ENCODE measurements at places on chromosomes 16 and 17. TPM values are rescaled to one million over a fixed set of nuclear protein-coding genes. Genes with fewer than 3 reads are reported as not detected.

GRCh38 chr16:55930036-55930435 lies 54.9 kb upstream of the CES5A start:
- no peak overlapping the region for H3K27ac ChIP-seq
- no peak for DNase-seq
- H3K36me3 ChIP-seq = no peaks in the 10 kb centered on the region
- no peaks in the 10 kb centered on the region for H3K4me1 ChIP-seq

- peaks cover 4% of the 10 kb centered on the region for H3K27me3 ChIP-seq
- no peak overlapping the region for H3K4me3 ChIP-seq
- H3K36me3 ChIP-seq = no peaks in the 10 kb centered on the region
- no peak overlapping the region for H3K27ac ChIP-seq
These were observed 77.7 kb upstream of the EEF2KMT start for GRCh38 chr16:5175266-5175665.

DNA sequence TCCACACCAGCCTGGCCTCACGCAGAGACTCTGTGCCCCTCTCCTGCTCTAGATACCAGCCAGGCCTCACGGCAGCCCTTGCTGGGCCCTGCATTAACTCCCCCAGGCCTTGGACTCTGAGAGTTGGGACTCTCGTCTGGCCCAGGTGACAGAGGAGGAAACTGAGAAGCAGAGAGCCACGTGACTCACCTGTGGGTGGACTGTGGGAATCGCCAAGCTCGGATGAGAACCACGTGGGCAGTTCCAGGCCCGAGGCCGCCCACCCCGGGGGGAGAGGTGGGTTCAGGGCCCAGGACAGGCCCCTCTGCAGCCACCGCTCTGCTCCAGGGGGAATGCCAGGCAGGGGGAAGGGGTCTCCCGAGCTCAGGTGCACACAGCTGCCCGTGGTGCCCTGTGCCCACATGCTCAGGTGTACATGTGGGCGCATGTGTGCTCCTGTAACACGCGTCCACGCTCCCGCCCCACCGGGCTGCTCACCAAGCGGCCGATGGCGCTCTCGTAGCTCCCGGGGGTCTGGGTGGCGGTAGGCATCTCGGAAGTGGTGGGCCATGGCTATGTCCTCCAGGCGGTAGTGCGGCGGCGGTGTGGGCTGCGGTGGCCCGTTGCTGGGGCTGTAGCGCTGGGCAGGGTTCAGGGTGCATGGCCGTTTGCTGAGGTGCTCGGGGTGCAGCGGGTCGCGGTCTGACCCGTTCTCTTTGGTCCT lies 18.3 kb upstream of the PABPN1L start:
- no peaks in the 10 kb centered on the region for H3K27me3 ChIP-seq
- H3K36me3 ChIP-seq = no peaks in the 10 kb centered on the region
- no peak for DNase-seq
- H3K4me1 ChIP-seq = no peaks in the 10 kb centered on the region
- no peak overlapping the region for H3K4me3 ChIP-seq
- H3K27ac ChIP-seq = no peak overlapping the region

GRCh38 chr17:48259694-48260291 lies 152.2 kb downstream of the SNX11 start:
- H3K27me3 ChIP-seq = peaks cover 2% of the 10 kb centered on the region
- no peak for DNase-seq
- no peak overlapping the region for H3K27ac ChIP-seq
- H3K36me3 ChIP-seq = no peaks in the 10 kb centered on the region

DNA sequence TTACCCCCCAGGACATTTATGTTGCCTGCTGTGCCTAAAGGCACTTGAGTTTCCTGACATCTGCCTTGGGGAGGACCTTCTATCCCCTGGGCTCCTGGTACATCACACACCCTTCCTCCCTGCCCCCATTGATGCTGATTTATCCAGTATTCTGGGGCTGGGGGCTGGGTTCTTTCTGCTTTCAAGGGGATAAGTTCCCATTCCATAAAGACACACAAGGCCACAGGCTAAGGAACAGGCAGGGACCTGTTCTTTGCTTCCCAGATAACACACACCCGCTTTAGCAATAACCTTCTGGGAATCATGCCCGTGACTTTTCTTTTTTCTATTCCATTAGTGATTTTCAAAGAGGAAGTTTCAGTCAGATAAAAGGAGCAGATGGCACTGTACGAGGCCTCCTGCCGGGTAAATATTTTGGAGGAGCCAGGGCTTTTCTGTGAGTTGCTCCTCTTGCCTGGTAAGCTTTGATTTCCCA lies 30.6 kb downstream of the CHD9 start:
- no peak overlapping the region for H3K4me3 ChIP-seq
- H3K27me3 ChIP-seq = no peaks in the 10 kb centered on the region
- H3K27ac ChIP-seq = peak overlapping the region; percentile 53
- peaks cover 14% of the 10 kb centered on the region for H3K36me3 ChIP-seq
- peaks cover 24% of the 10 kb centered on the region for H3K4me1 ChIP-seq

GRCh38 chr17:30599428-30600059 lies 122.3 kb downstream of the GOSR1 start:
- peak overlapping the region; percentile 95 for H3K4me3 ChIP-seq
- H3K27ac ChIP-seq = peak overlapping the region; percentile 82
- no peak for DNase-seq
- H3K36me3 ChIP-seq = no peaks in the 10 kb centered on the region

- H3K27ac ChIP-seq = no peak overlapping the region
- H3K4me3 ChIP-seq = no peak overlapping the region
- DNase-seq = no peak
These were observed 656.5 kb upstream of the SALL1 start for GRCh38 chr16:51807551-51807950.

DNA sequence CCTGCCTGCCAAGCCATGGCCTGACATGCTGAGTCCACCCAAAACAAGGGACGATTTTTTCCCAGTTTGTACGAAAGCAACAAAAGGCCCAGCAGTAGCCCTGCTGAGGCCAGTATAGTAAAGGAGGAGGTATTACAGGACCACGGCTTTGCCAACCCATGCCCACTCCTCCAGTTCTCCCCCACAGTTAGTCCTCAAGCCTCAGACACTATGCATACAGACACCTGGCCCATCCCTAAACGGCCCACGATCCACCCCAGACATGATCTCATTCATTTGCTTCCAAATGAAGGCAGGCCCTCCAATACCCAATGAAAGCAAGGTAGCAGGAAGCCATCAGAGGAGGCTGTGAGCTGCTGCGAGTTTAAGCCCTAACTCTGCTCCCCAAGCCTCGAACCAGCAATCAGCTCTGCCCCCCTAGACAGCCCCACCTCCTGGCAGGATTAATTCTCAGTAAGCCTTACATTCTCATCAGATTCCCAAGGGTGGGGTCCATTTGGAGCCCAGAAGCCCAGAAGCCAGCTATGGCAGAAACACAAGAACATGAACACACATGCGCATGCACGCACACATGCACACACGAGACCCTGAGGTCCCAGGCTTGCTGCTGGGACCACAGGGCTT lies 4.9 kb downstream of the HDAC5 start:
- no peak for DNase-seq
- no peak overlapping the region for H3K27ac ChIP-seq
- peaks cover 28% of the 10 kb centered on the region for H3K4me1 ChIP-seq
- H3K27me3 ChIP-seq = peaks cover 2% of the 10 kb centered on the region
- H3K4me3 ChIP-seq = no peak overlapping the region
- no peaks in the 10 kb centered on the region for H3K36me3 ChIP-seq

- H3K4me1 ChIP-seq = peaks cover 99% of the 10 kb centered on the region
- peak; percentile 63 for DNase-seq
- H3K36me3 ChIP-seq = peaks cover 3% of the 10 kb centered on the region
These were observed 101.8 kb downstream of the XYLT1 start for GRCh38 chr16:17368951-17369350.

- no peaks in the 10 kb centered on the region for H3K4me1 ChIP-seq
- H3K36me3 ChIP-seq = no peaks in the 10 kb centered on the region
- no peak for DNase-seq
- H3K27ac ChIP-seq = no peak overlapping the region
- H3K4me3 ChIP-seq = no peak overlapping the region
These were observed 688.2 kb upstream of the SOX9 start for GRCh38 chr17:71432378-71433315.

DNA sequence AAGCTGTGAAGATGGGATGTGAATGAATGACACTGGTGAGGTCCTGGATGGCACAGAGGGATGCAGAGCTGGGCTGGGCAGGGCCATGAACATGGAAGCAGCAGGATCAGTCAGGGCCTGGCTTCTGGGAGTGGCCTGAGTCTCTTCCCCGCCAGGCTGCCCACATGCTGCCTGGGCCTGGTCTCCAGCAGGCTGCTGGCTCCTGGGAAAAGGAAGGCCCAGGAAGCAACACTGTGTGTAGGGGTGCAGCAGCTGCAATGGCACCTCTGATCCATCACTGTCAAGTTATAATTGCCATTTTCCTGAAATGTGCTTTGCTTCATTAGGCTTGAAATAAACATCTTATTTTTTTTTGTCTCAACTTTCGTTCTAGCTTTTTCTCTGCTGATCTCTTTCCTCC lies 260.2 kb upstream of the N4BP1 start:
- no peaks in the 10 kb centered on the region for H3K4me1 ChIP-seq
- peaks cover 5% of the 10 kb centered on the region for H3K36me3 ChIP-seq
- DNase-seq = no peak
- H3K27ac ChIP-seq = no peak overlapping the region
- no peak overlapping the region for H3K4me3 ChIP-seq
- no peaks in the 10 kb centered on the region for H3K27me3 ChIP-seq

- no peak overlapping the region for H3K4me3 ChIP-seq
- no peaks in the 10 kb centered on the region for H3K4me1 ChIP-seq
- H3K27me3 ChIP-seq = peaks cover 5% of the 10 kb centered on the region
- H3K27ac ChIP-seq = no peak overlapping the region
- DNase-seq = peak; percentile 32
These were observed 9.6 kb upstream of the CES1 start for GRCh38 chr16:55842369-55843104.

GRCh38 chr17:57561072-57561861 lies 183.8 kb downstream of the CCDC182 start:
- peak; percentile 52 for DNase-seq
- H3K36me3 ChIP-seq = peaks cover 25% of the 10 kb centered on the region
- H3K4me1 ChIP-seq = peaks cover 29% of the 10 kb centered on the region
- no peaks in the 10 kb centered on the region for H3K27me3 ChIP-seq

DNA sequence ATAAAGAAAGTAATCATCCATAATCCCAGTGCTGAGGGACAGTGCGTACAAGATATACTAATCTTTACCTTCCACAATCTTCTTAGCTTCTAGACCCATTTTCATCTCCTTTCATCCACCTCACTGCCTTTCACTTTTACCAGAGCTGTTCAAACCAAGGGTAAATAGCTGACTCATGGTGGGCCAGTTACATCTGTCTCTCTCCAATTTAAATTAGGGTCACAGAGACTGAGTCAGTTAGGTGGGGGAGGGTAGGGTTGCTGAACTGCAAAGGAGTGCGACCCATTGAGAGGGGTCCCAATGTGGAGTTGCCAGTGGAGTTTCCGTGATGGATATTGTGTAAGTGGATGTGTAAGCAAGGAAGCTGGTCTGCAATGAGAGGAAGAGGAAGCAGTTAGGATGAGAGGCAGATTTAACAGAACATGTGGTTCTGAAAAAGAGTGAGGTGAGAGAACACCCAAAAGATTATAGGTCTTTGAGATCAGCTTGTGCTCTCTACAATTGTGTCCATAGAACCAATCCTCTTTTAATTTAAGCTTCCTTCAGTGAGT lies 83.5 kb downstream of the GP2 start:
- no peaks in the 10 kb centered on the region for H3K36me3 ChIP-seq
- no peaks in the 10 kb centered on the region for H3K4me1 ChIP-seq
- H3K27ac ChIP-seq = no peak overlapping the region
- peaks cover 9% of the 10 kb centered on the region for H3K27me3 ChIP-seq
- no peak for DNase-seq
- no peak overlapping the region for H3K4me3 ChIP-seq

- H3K36me3 ChIP-seq = no peaks in the 10 kb centered on the region
- peak within 1 kb of the TSS; percentile 98 for H3K27ac ChIP-seq
These were observed at the start of gene ITGAX for GRCh38 chr16:31354394-31355291. Gene ITGAX (plus strand): TSS chr16:31355176. CDS start chr16:31355255, 79 bp downstream.

- H3K4me3 ChIP-seq = no peak overlapping the region
- no peaks in the 10 kb centered on the region for H3K4me1 ChIP-seq
- DNase-seq = no peak
- H3K27me3 ChIP-seq = no peaks in the 10 kb centered on the region
- H3K27ac ChIP-seq = no peak overlapping the region
These were observed 382.6 kb upstream of the GOT2 start for GRCh38 chr16:59116744-59117143.

GRCh38 chr17:13131225-13131624 lies 113.4 kb upstream of the ELAC2 start:
- DNase-seq = no peak
- H3K27me3 ChIP-seq = peaks cover 5% of the 10 kb centered on the region
- H3K36me3 ChIP-seq = no peaks in the 10 kb centered on the region
- H3K27ac ChIP-seq = no peak overlapping the region
- H3K4me1 ChIP-seq = no peaks in the 10 kb centered on the region

The GLP2R gene
- not detected for polyA plus RNA-seq

The KRTAP4-5 gene
- not detected for polyA plus RNA-seq

The OR4D2 gene
- polyA plus RNA-seq = not detected

The TBC1D26 gene
- polyA plus RNA-seq = not detected

The KRT27 gene
- not detected for polyA plus RNA-seq

The TEX19 gene
- not detected for polyA plus RNA-seq

The TEX14 gene
- polyA plus RNA-seq = not detected

The KCNAB3 gene
- not detected for polyA plus RNA-seq

The SLC5A10 gene
- polyA plus RNA-seq = not detected

The SECTM1 gene
- 3.6 TPM for polyA plus RNA-seq

The HBQ1 gene
- polyA plus RNA-seq = 10.3 TPM

The GLIS2 gene
- not detected for polyA plus RNA-seq

The NLGN2 gene
- not detected for polyA plus RNA-seq

The MCRIP1 gene
- polyA plus RNA-seq = 178 TPM

The PRSS22 gene
- not detected for polyA plus RNA-seq
